GM13976 (cell line): ENCODE measurements at places on chromosomes 7 and 10.

- DNase-seq = no peak
Observed at GRCh38 chr10:94133239-94133638, 139.5 kb downstream of the PLCE1 start.

DNA sequence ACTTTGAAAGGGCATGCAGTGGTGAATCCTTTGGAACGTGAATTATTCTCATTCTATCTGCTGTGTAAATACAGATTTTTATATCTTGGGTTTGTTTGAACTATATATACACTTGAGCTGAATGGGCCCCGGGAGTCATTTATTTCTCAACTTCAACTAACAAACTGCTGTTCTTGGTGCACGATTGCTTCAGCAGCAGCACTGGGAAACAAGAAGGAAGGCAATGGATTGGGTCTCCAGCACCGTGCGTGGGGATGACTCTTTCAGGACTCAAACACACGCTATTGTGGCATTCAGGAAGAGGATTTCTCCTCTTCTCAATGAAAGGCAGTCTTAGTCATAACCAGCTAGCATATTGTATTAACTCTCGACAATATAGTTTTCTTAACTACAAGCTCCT lies 226.0 kb upstream of the NFE2L3 start:
- DNase-seq = no peak

- DNase-seq = no peak
Observed at GRCh38 chr7:37816922-37817590, 31.3 kb upstream of the NME8 start.

- no peak for DNase-seq
Observed at GRCh38 chr10:74511051-74511450, 315.3 kb upstream of the KAT6B start.

GRCh38 chr7:77537778-77538280 lies 734 bp downstream of the PTPN12 start:
- peak; percentile 56 for DNase-seq

- DNase-seq = no peak
Observed at GRCh38 chr10:115662422-115662821, 569.3 kb downstream of the ATRNL1 start.

GRCh38 chr10:103795634-103796270 lies 59.6 kb downstream of the SH3PXD2A start:
- DNase-seq = no peak

- peak; percentile 59 for DNase-seq
Observed at GRCh38 chr7:76424413-76425111, at the start of gene ZP3. TSS of gene ZP3 (plus strand) at chr7:76424950. CDS start at chr7:76424965, 15 bp downstream.

GRCh38 chr7:52463341-52463740 lies 572.1 kb upstream of the POM121L12 start:
- DNase-seq = no peak

- no peak for DNase-seq
Observed at GRCh38 chr10:62996925-62997324, 136.2 kb upstream of the NRBF2 start.

DNA sequence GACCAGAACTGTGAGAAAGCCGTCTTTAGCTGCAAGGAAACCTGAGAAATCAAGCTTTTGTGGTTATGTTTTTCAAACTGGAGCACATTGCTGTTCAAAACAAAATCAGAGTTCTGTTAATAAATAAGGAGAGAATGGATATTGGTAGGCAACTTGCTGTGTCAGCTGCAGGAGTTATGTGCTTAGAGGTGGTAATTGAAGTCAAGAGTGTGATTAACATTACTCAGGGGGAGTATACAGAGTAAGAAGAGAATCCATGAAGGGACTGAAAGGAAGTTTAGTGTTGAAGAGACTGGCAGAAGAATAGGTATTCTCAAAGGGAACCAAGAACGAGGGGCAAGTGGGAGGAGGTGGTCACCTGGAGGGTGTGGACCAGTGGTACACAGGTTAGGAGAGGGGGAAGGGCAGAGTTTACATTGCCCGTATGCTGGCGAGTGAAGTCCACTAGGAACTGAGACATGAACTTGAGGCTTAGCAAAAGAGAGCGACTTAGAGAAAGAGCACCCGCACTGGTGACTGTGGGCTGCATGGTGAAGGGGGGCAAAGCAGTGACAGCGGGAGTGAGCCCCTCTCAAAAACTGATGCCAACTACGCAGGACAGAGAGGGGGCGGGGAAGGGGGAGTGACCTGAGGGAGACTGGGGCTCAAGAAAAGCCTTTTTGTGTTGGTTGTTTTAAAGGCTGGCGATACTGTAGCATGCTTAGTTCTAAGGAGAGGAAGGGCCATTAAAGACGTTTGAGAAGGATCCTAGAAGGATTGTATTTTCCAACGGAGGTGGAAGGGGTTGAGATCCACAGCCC lies 80.0 kb downstream of the SDK1 start:
- DNase-seq = no peak

- DNase-seq = no peak
Observed at GRCh38 chr7:135748770-135749169, at the start of gene FAM180A. TSS of gene FAM180A (minus strand) at chr7:135748813. CDS start at chr7:135748580, 233 bp downstream.

DNA sequence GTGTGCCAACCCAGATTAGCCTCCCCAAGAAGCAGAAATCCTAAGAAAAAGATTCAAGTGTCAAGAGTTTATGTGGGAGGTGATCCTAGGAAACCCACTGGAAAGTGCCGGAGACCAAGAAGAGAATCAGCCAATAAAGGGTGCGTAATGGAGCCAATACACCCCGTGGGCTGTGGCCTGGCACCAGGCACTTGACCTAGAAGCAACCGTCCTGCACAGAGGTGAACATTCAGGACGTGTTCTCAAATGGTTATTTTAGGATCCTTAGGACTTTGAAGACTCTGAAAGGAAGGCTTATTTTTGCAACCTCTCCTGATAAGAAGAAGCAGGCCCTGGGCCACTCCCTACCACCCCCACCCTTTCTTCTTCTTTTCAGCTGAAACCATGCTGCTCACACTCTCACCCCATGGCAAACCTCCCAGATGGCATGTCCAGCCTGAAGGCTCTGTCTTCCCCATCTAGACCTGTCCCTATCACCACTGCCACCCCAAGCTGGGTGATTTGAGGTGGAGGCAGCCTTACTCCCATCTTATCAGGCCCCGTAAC lies 46.6 kb downstream of the VSTM4 start:
- no peak for DNase-seq

DNA sequence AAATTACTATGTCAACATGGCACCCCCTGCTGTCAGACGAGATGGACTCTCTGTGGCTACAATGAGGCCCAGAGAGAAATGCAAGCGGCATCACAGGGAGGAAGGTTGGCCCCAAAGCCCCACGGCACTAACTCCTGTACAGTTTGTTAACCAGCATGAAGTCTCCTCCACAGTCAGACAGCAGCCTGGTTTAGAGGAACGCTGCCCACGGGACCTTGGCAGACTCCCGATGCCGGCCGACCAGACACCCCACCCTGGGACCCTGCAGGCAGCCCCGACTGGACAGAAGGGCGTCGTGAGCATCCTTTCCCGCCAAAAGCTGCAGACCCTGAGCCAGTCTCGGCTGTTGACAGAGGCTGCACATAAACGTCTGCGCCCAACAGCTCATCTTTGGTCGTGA lies 158.8 kb downstream of the DIP2C start:
- no peak for DNase-seq
